ENCODE measurements at places on chromosomes 2 and 18.

DNA sequence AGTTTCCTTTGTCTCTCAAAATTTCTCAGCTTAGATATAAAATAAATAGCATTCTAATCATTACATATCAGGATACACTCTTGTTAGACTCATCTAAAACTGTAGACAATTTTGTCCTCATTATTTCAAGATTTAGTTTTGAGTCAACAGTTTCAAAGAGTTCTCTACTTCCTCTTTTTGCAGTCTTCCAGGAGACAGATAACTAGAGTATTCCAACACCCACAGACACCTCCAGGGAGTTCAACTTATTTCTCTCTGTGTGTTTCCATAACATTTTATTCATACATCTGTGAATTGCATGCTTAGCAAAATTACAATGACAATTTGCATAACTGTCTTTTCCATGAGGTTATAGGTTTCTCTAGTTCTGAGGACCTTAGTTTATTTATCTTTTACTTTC is 166.6 kb upstream of the HNMT start:
- DNase-seq: no peak

DNA sequence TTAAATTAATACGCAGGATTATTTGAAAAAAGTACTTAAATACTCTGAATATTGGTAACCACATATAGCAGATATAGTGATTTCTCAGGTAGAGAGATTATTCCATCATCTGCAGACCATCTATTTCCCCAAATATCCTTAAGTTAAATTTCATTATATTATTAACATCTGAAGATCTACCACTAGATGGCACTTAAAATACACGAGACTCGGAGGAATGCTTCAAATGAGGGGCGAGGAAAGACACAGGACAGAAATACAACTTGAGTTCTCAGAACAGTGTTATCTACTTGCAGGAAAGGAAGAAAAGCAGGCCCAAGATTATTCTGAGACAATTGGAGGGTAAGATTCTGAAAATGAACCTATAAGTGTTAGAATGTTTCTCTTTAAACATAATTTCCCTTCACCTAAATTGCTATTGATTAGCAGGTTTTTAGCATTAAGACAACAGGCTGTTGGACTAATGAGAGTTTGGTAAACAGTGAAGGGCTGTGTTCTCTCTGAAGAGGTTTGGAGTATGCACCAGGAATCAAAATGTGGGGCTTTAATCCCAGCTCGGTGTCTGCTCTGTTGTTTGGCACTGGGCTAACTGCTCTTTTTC is 76.9 kb upstream of the GCFC2 start:
- DNase-seq: peak; percentile 32

DNA sequence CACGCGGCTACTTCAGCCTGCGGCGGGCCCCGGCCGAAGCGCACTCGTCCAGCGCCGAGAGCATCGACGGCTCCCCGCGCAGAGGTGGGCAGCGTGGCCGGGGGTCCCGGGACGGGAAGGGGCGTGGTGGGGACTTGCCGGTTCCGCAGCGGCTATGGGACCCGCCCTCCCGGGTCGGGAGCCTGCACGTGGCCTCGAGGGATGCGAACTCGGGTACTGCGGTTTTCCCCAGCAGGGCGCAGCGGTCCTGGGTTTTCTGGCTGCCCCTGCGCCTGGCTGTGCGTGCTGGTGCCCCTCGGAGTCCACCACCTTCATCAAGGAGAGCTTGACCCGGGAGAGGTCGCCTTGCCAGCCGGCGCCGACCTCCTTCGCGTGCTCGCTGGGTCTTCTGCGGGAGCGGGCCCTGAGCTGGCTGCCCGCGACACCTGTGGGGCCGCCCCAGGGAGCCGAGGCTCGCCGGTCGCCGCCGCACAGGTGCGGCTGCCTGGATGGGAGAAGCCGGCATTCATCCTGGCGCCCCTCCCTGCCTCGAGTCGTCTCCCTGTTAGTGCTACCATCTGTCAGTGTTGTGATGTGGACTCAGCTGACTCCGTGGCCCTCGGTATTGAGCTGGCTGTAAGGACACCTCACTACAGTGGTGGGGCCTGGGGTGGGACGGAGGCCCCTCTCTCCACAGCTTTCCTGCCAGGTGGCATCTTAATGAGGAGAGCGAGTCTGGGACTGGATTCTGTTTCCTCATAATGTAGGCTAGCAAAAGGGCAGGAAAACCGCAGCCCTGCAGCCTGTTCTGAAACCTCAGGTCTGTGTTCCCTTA is 177.3 kb downstream of the AGAP1 start:
- peak; percentile 24 for DNase-seq

DNA sequence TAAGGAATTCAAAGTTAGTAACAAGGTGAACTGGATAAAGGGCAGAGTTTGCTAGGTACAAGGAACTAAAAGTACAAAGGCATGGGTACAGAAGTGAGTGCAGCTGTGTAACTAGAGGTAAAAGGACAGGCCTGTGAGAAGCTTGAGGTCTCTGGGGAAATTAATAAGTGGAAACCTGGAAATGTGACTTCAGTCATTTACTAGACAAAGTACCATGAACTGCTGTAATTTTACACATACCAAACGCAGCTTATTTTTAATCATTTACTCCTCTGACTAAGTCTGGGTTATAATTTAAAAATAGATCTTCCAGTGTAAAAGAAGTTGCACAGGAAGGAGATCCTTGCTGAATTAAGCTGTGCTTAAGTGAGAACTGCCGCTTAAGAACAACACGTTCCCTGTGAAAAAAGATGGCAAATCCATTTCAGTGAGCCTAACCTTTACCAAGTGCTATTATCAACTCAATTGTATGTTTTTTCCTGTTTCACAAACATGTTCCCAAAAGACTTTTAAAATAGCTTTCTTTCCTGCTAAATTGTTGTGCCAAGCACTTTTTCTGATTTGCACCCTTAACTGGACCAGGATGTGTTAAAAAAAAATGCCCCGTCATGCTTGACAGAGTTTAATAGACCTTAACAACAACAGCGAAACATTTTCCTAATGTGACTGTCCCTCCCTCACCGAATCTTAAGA is 44.3 kb downstream of the CALCRL start:
- no peak for DNase-seq

DNA sequence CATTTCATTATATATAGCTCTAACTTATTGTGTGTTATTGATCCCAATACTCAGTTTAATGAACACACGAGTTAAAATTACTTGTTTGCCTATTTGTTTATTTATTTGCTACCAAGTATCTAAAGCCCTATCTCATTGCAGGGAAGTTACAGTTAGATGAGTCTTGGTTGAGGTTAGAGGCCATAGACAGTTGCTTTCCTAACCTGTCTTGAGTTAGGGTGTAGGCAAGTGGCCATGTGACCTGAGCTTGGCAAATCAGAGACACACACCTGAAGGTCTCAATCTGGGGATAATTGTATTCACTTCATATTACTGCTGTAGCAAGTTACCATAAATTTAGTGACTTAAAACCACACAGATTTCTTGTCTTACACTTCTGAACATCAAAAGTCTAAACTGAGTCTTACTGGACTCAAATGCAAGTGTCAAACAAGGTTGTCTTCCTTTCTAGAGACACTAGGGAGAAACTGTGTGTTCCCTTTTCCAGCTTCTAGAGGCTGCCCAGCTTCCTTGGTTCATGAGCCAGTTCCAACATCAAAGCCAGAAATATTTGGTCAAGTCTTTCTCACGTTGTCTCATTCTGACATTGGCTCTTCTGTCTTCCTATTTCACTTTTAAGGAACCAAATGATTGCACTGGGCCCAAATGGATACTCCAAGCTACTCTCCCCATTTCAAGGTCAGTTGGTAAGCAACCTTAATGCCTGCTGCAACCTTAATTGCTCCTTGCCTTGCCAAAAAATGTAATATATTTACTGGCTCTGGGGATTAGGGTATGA is 39.7 kb downstream of the COL3A1 start:
- no peak for DNase-seq

DNA sequence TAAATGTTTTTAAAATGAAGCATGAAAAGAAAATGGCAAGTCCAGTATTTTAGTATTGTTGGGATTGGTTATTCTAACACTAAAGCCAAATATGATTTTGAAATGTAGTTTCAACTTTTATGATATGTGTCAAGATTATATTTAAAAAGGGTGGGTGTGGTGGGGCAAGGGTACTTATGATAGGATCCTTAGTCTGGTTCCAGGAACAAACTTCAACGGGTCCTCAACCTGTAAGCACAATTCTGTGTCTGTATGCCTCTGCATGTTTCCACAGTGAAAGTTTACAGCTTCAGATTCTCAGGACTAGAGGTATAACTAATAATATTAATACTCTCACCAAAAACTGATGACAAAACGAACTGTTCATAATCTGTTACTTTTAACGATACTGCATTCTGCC is 5.8 kb downstream of the USP34 start:
- no peak for DNase-seq

GRCh38 chr2:9032121-9032520 is 28.6 kb upstream of the MBOAT2 start:
- DNase-seq: no peak

DNA sequence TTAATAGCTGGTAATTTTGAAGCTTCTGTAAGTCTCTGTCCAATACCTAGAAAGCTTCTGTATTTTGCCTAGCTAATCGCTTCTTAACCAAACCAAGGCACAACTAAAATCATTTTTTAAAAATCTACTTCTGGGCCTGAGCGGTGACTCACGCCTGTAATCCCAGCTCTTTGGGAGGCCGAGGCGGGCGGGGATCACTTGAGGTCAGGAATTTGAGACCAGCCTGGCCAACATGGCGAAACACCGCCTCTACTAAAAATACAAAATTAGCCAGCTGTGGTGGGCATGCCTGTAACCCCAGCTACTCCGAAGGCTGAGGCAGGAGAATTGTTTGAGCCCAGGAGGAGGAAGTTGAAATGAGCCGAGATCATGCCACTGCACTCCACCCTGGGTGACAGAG is 148.6 kb upstream of the FIGN start:
- DNase-seq: no peak

DNA sequence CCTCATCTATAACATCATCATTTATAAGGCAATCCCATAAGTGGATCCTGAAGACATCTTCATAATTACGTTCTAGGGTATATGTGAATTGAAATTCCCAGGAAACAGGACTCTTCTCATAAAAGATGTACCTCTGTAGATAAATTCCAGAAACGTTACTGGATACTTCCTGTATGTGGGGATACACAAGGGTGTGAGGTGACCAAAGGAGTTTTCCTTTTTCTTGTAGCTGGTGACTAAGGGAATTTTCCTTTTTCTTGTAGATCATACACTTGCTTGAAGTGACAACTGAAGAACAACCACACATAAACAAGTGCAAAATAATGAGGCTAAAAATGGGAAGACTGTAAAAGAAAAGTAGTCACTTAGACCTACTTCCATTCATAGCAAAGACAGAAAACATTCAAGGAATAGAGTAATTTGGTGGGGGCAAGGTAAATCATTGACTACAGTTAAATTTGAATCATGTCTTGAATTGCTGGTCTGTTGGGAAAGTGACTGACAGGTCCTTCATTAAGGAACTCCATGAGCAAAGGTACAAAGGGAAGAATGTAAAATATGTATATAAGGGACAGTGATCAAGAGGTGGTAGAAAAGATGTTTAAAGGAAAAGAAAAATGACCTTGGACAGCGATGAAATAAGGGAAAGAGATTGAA is 53.2 kb upstream of the UBE2E3 start:
- no peak for DNase-seq

- no peak for DNase-seq
Observed at GRCh38 chr2:169087757-169088379, 18.5 kb downstream of the DHRS9 start.

DNA sequence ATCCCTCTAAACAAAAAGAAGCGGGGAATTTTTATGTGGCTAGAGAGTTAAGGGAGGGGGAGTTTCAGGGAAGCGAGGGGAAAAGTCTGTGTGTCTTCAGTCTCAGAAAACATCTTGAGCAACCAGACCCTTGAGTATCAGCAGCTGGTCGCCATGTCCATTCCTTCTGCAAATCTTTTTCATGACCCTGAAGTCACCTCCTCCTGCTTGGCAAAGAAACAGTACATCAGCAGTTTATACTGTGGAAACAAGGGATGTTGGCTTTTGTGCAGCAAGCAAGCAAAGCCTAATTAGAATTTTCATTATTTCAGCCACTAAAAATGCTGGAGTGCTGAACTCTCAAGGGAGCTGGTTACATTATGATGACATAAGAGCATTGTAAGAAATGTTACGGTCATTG is 187.4 kb upstream of the SLC8A1 start:
- DNase-seq: no peak

DNA sequence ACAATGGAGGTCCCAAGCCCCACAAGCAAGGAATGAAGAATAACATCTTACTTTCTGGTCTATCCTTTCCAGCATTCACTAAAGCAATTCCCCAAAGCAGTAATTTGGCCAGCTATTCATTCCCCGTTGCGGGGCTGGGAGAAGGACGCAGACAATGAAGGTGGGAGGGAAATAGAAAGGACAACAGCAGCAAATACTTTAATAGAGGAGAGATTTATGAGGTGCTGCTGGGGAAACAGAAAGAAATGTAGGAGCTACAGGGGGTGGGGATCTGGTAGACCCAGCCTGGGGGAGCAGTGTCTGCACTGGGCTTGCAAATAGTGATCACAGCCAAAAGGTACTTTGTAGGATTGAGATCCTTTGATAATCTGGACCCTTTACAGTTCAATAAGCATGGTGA is 13.9 kb upstream of the ATL2 start:
- DNase-seq: no peak

- DNase-seq: peak; percentile 63
Observed at GRCh38 chr2:223944166-223944702, 901 bp downstream of the WDFY1 start.

DNA sequence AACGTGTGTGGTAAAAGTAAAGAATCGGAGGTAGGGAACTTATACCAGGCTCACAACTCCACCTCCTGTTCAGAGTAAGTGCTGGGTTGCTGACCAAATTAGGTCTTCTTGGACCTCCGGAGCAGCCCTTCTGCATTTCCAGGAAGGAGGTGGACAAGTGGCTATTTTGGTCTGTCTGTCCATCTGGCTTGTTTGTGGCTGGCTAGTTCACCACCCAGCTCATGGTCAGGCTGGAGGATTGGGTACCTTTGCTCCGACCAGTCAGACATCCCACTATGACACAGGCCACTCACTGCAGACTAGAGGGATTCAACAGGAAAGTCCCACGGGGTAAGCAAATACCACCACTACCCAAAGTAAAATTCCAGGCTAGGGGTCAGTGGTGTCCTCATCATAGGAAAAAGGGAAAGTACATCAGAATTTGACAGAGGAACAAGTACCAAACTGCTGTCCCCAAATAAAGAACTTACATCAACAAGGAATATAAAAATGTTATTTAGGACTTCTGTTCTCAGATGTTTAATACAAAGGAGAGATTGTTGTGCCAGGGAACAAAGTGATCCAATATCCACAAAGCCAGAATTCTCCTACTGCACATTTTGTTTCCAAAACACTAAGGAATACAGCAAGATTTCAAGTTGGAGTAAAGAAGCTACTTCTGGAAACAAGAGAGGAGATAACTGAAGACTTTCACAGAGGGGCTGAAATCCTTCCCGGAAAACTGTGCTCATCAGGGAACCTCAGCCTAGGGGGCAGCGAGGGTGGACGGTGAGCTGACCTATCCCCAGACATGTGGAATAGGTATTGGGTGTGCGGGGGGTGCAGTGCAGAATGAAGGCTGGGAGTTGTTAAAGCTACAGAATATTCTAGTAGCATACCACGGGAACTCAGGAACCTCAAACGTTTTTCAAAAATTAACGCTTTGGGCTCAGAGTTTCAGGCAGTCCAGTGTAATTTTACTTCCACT is 56.9 kb downstream of the BCL2 start:
- no peak for DNase-seq

All from iPS-NIHi11 (cell line).